ENCODE measurements at places on chromosomes 11 and 22.

GRCh38 chr11:115872416-115872815 lies 368.2 kb upstream of the CADM1 start:
- no peak for DNase-seq

GRCh38 chr22:20956258-20957101 lies 10.6 kb upstream of the AIFM3 start:
- no peak for DNase-seq

DNA sequence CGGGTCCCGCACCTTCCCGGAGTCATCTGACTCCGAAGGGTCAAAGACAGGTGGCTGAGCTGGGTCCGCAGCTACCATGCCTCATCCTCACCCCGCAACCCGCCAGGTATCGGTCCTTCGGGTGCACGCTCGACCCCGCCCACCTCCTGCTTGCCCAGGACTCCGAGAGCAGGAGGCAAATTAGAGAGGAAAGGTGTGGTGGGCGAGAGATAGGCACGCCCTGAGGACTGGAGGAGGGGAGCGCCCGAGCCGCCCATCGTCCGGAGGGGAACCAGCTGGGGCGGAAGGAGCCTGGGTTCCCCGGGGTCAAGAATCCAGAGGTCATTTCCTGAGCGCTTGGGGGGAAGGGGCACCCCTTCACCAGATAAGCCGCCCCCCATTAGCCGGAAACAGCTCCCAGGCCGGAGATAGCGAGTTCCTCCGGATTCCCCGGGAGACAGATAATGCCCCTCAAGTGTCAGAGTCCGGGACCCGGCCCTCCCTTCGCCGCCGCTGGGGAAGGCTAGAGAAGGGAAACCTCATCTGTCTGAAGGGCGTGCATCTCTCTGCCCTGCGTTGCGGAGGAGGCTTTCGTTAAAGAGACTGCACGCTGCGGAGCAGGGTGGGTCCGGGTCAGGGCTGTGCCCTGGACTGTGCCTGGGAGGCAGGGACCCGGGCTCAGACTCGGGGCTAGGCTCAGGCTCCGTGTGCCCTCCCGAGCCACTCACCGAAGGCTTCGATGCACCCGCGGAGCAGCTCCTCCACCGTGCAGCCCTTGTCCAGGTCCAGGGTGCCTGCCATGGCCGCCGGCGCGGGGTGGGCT lies 1.7 kb downstream of the RASGRP2 start:
- DNase-seq = no peak

DNA sequence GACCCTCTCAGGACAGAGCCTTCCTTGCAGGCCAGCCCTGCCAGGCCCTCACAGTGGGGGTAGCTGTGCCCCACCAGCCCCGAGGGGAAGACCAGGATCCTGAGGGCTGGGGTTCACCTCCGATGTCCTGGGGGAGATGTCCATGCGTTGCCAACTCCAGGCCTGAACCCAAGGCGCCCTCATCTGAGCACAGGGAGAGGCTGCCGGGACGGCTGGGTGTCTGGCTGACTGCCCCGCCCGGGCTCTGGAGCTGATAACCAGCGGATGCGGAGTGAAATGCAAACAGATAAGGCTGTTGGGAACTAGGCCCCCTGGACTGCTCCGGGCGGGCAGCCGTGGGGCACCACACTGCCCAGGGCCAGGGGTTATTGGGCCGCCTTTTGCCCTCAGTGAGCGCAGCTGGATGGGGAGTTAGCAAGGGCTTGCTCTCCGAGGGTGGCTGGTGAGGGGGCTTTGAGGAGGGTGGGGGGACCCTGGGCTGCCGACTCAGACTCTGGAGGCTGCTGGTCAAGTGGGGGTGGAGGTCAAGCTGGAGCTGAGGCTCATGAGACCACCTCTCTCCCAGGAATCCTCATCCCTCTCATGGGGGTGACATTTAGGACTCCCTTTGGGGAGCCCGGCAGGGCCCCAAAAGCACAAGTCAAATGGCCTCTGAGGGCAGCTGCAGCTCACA lies 5.6 kb upstream of the MUC6 start:
- DNase-seq = no peak

DNA sequence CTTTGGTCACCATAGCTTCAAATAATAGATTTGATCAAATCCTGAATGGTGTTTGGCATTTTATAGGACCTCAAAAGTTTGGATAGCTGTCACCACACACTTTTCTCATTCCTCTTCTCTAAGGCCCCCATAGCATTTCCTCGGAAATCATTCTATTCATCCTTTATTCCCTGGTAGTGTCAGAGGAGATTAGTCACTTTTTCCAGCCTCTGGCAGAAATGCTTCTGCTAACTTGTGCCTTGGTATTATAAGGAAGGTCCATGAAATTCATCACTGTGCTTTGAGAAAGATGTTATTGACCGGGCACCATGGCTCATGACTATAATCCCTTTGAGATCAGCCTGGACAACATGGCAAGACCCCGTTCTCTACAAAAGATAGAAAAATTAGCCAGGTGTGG lies 19.7 kb upstream of the NUP160 start:
- no peak for DNase-seq

GRCh38 chr22:24723111-24723510 lies 51.4 kb downstream of the PIWIL3 start:
- no peak for DNase-seq

- DNase-seq = no peak
These were observed 186.8 kb downstream of the TMEM135 start for GRCh38 chr11:87224486-87224885.

- no peak for DNase-seq
These were observed 65.0 kb downstream of the PARVB start for GRCh38 chr22:44088976-44089570.

DNA sequence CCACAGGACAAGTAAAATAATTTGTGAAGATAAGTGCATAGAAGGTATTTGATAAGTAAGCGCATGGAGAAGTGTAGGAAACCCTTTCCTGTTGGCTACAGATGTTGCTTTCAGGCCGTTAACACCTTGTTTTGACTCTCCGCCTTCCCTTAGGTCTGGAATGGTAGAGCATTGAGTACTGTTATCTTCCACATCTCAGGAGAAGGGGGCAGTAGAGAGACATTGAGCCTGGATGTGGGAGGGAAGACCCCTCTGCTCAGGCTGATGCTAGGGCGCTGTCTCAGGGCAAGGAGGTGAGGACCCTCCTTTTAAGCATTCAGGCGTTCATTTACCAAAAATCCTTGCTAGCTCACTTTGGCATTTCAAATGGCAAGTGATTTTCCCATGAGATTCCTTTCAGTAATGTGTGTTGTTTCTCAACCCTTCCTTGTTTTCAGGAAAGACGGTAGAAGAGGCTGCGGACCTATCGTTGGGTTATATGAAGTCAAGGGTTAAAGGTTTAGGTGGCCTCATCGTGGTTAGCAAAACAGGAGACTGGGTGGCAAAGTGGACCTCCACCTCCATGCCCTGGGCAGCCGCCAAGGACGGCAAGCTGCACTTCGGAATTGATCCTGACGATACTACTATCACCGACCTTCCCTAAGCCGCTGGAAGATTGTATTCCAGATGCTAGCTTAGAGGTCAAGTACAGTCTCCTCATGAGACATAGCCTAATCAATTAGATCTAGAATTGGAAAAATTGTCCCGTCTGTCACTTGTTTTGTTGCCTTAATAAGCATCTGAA lies 27.0 kb upstream of the SCGB1A1 start:
- no peak for DNase-seq

DNA sequence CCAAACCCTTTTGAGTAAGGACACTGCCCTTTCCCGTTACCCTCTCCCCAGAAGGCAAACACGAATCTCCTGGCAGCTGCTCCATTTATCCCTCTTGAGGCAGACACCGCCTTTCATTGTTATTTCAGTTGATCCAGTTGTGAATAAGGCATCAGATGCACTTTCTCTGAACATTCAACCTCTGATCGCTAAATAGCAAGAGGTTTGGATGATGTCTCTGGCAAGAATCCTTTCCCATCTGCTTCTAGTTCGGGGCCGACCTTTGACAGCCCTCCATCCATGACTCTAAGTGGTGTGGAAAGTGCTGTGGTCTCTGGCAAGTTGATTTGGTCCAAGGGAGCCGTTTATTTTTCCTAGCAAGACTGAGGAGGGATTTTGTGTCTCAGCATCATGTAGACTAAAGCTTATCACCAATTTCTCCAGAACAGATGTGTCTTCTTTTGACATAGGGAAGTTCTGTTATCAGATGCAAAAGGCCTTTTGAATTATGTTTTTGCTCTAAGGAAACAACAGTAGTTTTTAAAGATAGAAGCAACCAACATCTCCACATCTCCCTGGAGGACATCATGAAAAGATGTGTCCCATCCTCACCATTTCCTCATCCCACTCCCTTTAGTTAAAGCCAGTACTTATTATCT lies 123.6 kb downstream of the CCDC34 start:
- DNase-seq = no peak

GRCh38 chr22:50292643-50293440 lies 14.6 kb downstream of the PLXNB2 start:
- DNase-seq = no peak

Data from effector CD4-positive, alpha-beta T cell (primary cell).